ENCODE measurements at places on chromosomes 16 and 17.

DNA sequence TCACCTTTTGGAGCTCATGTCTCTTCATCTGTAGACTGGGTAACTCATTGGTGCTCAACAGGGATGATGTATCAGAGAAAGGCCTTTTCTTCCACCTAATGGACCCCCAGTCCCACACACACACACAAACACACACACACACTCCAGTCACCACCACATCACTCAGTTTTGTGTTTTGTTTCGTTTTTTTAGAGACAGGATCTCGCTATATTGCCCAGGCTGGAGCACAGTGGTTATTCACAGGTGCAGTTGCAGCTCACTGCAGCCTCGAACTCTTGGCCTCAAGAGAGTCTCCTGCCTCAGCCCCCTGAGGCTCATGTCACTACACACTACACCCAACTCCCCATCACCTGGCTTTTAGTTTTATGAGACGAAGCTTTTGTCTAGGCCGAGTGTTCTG, 55.6 kb downstream of the SF3B3 start:
- no peak for DNase-seq

- no peak for DNase-seq
Measured at GRCh38 chr16:87033541-87034300, 283.5 kb downstream of the C16orf95 start.

DNA sequence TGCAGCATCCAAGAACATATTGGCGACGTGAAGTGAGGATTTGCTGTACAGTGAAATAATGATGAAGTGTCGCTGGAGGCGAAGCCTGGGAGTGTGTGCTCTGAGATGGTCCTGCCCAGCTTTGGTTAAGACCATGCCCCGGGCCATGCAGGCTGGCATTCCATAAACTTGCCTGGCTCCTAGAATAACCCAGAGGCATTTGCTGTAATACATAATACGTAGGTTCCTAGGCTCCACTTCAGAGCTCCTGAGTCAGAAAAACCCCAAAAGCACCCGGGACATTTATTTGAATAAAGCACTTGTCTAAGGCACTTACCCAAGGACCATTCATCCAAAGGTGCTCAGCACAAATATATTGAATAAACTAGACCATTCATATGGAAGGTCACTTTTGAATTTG, 279.3 kb downstream of the ABCC12 start:
- no peak for DNase-seq

DNA sequence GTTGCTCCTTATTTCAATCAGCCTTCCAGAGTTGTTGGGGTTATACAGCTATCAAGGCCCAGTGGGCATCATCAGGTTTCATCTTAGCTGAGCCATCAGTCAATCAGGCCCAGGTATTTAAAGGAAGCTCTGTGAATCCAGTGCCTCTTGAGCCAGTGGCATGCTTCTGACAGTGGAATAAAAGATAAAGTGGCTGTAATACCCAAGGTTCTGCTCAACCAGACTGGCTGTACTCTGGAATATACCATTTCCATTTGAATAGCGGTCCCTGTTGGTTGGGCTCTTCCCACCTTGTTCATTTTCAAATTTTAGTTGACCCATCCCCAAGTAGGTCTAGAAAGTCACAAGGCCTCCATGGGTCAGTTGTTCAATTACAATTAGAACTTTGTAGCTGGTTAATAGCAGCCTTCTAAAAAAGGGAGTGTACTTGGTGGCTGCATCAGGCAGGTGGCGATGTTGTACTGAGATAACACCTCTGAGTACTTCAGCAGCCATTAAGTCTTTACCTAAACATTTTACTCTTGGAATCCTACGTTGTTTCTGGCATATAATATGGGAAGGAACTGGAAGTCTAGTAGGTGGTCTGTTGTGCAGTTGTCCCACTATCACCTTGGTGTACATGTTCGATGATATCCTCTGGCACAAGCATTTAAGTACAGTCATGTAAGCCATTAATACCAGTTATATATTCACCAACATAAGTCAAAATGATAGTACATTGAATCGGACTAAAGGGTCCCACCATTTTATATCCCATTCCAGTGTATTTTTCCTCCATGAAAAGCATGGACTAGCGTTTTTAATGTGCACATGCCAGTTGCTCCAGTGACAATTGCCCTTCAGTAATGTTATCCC, 294.1 kb downstream of the BCAS3 start:
- no peak for DNase-seq

GRCh38 chr16:11200592-11200991, 55.4 kb downstream of the SOCS1 start:
- no peak for DNase-seq

DNA sequence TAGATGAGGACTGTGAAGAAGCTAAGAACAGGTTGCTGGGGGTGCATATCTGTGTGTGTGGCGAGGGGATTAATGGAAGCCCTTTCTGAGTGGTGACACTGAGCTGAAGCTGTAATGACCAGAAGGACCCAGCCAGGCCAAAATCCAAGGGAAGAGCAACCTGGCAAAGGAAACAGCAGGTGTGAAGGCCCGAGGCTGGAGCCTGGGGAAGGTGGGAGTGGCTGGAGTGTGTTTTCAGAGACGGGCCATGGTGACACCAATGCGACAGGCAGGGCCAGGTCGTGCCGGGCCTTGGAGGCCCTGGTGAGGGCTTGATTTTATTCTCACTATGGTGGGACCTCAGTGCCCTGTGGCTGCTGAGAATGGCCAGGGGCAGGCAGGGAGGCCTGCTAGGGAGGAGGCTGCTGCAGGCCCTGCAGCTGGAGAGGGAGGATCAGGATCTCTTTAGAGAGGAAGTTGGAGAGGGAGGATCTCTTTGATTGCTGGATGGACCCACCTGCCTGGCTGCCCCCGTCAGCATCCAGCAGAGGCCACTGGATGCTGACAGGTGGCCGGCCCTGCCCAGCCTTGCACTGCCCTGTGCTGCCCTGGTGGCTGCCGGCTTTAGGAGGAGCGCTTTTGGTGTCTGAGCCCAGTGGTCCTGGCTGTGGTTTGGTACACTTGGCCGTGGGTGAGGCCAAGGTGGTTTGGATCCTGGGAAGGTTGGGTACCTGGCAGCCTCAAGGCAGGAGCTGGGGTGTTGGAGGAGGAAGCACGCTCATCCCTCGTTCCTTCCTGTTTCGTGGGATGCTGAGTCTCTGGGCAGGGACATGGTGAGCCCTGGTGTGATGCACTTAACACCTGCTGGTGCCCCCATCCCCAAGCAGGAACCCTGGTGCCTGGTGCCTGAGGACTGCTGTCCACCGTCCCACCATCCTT, 188.3 kb downstream of the SEC14L1 start:
- DNase-seq = no peak

DNA sequence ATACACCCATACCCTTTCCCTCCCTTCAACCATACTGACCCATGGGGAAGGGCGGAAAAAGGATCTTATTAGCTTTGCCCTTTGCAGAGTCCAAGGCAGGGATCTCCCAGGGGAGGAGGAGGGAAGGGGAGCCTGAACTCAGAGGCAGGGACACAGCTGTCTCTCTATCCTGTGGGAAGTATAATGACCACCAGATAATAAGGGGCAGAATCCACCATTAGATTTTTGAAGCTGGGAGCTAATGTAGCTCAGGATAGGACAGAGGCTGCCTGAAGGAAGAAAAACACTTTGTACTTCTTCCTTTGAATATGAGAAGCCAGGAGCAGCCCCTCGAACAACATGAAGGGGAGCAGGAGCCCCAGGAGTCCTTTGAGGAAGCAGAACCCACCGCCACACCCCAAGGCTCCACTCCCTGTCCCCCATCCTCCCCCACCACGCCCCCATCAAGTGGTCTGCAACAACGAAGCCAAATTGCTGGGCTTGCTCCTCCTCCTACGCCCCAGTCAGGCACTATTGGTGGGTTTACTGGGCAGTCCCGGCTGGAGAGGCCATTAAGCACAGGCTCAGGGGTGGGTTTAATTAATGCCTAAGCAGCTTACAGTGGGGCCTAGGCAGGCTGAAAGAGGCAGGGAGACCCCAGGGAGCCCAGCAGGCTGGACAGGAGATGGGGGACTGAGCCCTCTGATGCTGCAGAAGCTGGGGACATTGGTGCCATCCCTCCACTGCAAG, 5.3 kb downstream of the MPP2 start:
- no peak for DNase-seq

- DNase-seq = no peak
Measured at GRCh38 chr17:40846515-40847144, 20.4 kb downstream of the KRT12 start.

GRCh38 chr17:8345052-8345690, 5.5 kb downstream of the ODF4 start:
- no peak for DNase-seq

DNA sequence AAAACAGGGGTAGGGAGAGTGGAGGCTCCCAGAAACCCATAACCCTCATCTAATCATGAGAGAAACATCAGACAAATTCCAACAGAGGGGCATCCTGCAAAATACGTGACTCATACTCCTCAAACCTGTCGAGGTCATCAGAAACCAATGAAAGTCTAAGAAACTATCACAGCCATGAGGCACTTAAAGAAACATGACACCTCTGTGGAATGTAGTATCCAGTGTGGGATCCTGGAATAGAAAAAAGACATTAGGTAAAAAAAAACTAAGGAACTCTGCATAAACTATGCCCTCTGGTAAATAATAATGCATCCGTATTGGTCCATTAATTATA, 16.4 kb downstream of the CDH5 start:
- no peak for DNase-seq

DNA sequence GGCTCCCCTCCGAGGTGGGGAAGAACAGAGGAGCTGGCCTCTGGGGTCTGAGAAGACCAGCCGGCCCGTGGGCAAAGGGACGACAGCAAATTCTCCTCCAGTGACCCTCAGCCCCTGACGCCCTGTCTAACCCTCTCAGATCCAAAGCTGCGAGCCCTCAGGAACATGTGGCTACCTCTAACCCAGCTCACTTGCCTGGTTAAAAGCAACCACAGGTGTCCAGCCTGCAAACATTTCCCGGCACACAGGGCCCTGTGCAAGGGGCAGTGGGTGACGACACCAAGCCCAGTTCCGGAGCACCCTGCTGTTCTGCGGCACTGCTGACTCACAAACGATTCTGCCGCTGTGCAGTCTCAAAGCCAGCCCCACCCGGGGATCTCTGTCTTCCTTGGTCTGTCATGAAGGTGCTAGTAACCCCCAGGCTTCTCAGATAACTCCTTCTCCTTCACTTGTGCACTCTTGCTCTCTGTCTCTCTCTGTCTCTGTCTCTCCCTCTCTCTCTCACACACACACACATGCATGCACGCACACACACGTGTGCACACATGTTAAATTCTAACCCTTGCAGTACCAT, 23.0 kb downstream of the WNT3 start:
- no peak for DNase-seq

DNA sequence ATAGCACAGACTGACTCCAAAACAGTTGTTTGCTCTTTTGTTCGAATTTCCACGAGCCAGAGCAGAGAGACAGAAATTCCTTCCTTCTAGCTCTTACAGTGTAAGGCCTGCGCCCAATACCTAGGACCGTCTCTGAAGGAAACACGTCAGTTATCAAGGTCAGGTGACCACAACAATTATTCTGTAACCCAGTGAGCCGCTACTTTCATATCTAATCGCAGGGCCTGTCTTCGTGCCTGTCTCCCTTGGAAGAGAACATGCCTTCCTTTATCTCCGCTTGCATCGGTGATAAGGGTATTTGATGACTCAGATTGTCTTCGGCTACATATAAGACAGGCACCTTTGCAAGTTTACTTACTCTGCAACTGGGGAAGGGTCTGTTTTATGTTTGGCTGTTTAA, 288.0 kb downstream of the MAF start:
- no peak for DNase-seq

DNA sequence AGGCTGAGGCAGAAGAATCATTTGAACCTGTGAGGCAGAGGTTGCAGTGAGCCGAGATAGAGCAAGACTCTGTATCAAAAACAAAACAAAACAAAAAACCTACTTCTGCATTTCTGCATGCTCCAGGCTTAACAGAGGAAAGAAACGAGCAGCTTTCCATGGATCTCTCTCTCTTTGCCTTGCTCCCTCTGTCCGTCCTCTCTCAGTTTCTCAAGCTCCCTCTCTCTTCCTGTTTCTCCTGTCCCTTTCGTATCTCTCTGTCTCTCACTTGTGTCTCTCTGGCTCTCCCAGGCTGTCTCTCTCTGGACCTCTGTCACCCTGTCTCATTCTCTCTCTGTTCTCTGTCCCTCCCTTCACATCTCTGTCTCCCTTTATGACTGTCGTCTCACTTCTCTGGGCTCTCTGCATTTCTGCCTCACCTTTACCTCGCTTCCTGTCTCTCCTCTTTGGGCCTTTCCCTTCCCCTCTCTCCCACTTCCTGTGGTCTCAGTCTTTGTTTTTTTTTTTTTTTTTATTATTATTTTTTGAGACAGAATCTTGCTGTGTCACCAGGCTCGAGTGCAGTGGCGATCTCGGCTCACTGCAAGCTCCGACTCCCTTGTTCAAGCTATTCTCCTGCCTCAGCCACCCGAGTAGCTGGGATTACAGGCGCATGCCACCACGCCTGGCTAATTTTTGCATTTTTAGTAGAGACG, 4.1 kb upstream of the PITPNA start:
- DNase-seq = no peak

- DNase-seq = no peak
Measured at GRCh38 chr16:83095941-83096692, 469.3 kb downstream of the CDH13 start.

DNA sequence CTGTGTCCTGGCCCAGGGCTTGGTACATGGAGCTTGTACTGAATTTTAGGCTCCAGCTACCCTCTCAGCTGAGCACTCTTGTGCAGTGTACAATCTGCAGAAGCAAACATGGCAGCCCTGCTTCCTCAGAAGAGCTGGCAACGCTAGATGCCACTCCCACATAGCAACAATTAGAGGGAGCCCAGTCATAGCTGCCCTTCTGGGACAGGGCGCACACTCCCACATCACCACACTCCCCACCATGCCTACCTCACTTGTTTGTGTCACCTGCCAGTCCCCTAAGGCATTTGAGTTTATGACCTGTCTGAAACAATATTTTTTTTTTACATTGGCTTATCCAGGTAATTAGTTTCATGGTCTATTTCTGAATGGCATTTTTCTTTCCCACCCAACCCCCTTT, 72.3 kb downstream of the C17orf67 start:
- no peak for DNase-seq

GRCh38 chr16:51577621-51578303, 426.7 kb upstream of the SALL1 start:
- no peak for DNase-seq

Data from stimulated activated CD8-positive, alpha-beta memory T cell treated with anti-CD3 and anti-CD28 coated beads, Interleukin-4, amount 100 ng/mL, for 24 hours (primary cell).